ENCODE measurements at places on chromosomes 3 and 15.

- DNase-seq = no peak
Observed at GRCh38 chr15:57647791-57648130, 56.1 kb downstream of the MYZAP start.

DNA sequence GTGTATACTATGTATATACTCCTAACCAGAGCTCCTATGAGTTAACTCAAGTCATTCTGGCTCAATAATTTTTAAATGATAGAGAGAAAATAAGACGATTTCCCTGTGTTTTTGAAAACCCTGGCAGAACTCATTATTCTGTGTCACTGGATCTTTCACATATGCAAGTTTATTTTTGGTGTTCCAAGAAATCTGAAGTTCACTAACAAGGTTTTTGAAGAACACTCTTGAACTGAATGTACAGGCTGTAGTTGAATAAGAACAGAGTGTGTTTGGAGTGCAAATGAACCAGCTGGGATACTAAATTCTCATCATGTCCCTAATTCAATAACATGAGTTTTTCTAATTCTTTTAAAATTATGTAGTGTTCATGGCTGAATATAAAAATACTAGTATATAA, 466.9 kb upstream of the SUCLG2 start:
- DNase-seq = no peak

GRCh38 chr15:55993111-55993803, at the start of gene NEDD4:
NEDD4 (minus strand) TSS chr15:55993612; CDS start chr15:55993555, 57 bp downstream.
- peak; percentile 24 for DNase-seq

GRCh38 chr3:77189684-77190083, 149.8 kb downstream of the ROBO2 start:
- no peak for DNase-seq

DNA sequence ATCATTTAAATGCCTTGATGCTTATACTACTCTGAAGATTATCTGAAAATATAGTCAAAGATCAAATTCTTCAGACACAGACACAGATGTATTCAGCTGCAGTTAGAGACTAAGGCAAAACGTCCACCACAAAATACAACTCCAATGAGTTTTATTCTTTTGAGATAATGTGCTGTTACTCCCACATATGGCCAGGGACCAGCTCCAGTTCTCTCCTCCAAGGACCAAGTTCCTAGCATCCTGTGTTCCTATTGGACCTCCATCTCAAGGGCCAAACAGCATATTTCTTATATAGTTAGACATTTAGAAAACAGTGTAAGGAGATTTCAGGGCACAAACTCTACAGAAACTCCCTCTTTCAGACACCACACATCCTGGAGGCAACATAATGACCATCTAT, 27.1 kb downstream of the IP6K1 start:
- DNase-seq = no peak

DNA sequence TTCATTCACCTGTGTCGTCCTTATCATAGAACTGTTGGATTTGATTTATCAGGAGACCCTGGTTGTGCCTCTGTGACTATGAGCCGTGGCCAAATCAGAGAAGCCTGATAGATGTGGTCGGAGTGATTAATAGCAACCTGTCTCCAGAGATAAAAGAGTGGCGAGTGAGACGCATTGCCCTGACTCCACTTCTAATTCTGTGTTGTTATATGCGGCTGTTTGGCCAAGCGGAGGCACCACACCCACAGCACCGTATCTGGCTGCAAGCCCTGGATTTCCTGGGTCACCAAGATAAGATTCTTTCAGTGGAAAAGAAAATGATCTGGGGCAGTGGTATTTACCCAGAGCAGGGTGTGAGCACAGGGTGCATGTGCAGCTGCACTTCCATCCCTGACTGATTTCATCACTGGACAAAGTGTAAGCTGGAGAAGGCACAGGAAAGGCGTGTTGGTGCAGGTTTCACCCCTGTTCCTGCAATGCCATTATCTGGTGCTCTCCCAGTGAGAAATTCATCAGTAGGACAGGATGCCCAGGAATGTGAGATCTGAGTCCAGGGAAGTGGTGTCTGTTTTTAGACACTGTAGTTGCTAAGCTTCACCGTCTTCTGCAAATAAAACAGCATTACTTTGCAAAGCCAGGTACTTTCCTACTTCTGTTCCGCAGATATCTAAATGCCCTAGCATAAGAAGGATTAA, 84.6 kb downstream of the CD47 start:
- no peak for DNase-seq

DNA sequence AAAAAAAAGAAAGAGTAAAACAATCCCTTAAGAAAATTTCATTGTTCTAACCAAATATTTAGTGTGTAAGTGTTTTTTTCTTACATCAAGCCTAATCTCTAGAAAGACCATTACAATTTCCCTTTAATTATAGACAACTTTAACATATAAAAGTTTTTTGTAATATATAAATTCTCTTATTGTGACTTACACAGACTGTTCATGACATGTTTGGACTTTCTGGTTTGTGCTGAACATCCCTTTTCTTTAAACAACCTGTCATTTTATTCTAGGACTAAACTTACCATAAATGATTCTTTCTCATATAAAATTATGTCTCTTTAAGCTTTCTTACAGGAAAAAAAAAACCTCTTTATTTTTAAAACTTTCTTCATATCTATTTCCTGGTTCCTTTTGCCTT, 13.0 kb upstream of the BTLA start:
- DNase-seq = no peak
